NCI-H345 (cell line): ENCODE measurements at places on chromosomes 7 and 10.

DNA sequence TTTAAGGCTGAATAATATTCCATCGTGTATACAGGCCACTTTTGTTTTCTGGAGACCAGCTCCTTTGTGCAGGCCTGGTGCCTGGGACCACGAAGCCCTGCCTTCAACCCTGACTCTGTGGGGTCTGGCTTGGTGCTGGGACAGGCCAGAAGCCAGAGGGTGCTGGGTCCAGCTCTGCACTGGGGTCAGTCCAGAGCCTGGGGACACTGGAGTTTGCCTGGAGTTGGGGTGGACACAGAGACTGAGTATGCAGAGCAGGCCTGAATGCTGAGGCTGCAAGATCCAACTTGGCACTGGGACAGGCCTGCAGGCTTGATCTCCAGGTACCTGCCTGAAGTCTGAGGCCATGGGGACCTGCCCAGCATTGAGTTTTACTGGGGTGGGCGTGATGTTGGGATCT lies 558.8 kb upstream of the CNTNAP2 start:
- no peak for DNase-seq

GRCh38 chr10:114542373-114542772 lies 115.7 kb downstream of the ABLIM1 start:
- DNase-seq, result no peak

- DNase-seq, result no peak
Observed at GRCh38 chr10:1406132-1406966, 331.0 kb downstream of the ADARB2 start.

- DNase-seq, result no peak
Observed at GRCh38 chr7:91929463-91929862, 11.2 kb upstream of the AKAP9 start.

DNA sequence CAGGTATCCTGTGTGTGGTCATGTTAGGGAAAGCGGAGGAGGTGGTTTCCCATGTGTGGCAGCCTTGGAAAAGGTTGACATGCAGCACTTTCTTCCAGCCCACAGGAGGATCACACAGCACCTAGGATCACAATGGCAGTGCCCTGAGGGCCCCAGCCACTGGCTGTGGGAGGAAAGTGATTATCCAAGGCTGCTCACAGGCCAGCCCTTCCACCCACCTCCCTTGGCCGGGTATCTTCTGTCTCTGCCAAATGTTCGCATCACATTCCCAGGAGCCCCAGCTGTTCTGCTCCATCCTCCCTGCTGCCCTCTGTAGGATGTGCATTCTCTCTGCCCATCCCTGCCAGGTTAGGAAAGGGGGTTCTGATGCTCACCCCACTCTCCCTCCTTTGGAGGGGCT lies 2.5 kb upstream of the MLXIPL start:
- DNase-seq, result no peak

DNA sequence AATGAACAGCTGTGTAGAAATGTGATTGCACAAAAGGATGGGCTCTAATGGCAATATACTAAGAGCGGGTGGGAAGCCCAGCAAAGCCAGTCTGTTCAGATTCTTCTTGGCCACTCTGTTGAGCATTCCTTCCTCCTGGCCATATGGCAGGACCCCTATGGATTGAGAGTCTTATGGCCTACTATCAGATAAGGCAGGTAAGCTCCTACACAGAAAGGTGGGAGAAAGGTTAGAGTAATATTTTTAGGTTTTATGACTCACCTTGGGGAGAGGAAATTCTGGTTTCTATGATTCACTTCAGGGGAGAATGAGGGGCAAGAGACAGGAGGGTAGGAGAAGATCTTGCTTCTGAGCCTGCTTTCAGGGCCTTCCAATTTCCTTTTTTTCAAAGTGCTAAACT lies 15.1 kb upstream of the AKR1B10 start:
- no peak for DNase-seq
